ENCODE measurements at places on chromosomes 16 and 17.

DNA sequence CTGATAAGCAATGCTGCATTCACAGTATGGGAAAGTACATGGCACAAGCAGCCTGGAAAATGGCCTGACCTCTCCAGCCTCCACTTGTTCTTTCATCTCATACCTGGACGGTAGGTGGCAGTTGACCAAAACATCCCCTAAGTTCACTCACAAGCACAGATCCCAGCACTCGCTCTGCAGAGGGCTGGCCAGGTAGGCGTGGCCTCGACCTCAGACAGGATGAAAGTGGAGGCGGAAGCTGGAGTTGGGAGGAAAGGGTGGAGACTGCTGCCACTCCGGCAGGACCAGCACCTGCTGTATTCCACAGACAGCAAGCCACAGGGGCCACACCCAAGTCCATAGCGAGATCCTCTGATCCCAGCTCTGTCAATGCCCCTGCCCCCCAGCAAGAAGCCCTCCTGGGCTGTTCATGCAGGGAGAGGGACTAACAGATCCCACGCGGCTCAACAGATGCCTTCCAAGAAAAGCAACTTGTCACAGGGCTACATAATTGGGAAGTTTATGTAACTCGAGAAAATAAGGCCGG is 31.3 kb downstream of the ZCCHC14 start:
- peak; percentile 44 for DNase-seq

DNA sequence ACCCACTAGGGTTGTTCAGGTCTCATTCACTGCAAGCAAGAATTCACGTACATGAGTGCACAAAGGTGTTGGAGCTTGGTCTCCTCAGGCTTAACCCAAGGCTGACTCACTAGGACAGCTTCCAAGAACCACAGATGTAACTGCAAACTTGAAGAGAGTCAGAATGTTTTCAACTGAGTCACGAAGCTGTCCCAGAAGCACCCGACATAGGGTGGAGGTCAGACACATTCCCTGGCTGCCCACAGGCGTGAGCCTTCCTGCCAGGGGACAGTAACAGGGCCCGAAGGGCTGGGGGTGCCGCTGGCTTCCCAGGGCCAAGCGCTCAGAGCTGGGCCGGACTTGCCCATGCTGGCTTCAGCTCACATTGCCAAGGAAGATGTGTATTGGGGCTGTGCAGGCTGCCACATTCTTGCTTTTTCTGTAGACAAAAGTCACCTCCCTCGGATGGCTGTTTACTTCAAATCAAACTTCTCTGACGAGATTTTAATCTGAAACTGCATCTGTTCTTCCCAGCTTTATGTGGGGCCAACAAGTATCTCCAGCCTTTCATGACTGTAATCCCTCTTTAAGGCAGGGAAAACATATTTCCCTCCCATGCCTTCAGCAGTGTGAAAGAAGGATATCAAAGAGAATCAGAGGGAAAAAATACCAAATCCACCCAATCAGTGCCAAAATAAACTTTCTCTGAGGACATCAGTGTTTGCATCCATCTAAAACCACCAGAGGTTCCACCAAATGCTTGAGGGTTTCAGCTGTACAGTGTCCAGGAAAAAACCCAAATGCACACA is 14.3 kb downstream of the CMTM3 start:
- DNase-seq = no peak

GRCh38 chr16:23357761-23358290 is 55.7 kb downstream of the SCNN1B start:
- DNase-seq = no peak

DNA sequence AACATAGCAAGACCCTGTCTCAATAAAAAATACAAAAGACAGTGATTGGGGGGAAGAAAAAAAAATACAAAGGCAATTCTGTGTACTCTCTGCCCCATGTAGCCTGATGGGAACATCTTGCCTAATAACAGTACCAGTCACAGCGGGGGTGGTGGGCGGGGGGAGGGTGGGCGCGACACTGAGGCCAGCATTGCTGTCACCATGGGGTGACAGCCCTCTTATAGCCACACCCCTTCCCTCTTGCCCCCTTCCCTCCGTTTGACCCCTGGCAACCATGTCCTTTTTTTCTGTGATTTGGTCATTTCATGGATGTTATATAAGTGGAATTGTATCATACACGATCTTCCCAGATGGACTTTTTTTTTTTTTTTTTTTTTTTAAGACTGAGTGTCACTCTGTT is 80.9 kb downstream of the DNAH17 start:
- no peak for DNase-seq

Data from GM18507 (cell line).